ENCODE measurements at places on chromosomes 12 and 14.

- DNase-seq = no peak
Observed at GRCh38 chr12:116582610-116583009, 23.4 kb downstream of the MAP1LC3B2 start.

DNA sequence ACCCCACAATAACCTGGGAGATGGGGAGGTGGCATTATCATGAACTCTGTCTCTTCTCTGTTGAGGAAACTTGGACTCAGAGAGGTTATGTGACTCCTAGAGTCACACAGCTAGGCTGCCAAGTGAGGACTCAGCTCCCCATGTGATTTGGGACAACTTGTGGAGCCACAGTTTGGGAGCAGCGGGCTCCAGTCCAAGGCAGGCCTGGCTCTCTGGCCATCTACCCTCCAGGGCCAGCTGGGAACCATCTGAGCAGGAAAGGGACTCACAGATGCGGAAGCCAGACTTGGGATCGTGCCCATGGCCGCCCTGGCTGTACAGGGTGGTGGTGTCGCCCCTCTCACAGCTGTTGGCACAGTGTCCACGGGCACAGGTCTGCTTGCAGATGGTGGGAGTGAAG lies 59.1 kb downstream of the ISCA2 start:
- no peak for DNase-seq

DNA sequence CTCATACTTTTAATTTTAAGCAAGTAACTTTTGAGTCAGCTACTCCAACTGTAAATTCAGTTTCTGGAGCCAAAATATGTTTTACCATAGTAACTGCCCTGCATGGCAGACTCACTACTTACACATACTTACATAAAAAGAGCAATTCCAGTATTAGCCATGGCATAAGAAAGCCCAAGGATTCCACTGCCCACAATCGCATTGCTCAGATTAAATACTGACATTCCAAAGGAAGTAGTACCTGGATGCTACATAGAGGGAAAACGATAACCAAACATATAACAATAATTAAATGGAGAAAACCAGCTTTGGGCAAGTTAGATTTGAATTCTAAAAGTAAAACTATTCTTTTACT lies 2.2 kb downstream of the SLC38A2 start:
- DNase-seq = no peak

- no peak for DNase-seq
Observed at GRCh38 chr12:131133994-131134393, 180.3 kb downstream of the ADGRD1 start.

- no peak for DNase-seq
Observed at GRCh38 chr12:108146035-108146893, 17.2 kb downstream of the WSCD2 start.
